ENCODE measurements at places on chromosomes 6 and 20.

DNA sequence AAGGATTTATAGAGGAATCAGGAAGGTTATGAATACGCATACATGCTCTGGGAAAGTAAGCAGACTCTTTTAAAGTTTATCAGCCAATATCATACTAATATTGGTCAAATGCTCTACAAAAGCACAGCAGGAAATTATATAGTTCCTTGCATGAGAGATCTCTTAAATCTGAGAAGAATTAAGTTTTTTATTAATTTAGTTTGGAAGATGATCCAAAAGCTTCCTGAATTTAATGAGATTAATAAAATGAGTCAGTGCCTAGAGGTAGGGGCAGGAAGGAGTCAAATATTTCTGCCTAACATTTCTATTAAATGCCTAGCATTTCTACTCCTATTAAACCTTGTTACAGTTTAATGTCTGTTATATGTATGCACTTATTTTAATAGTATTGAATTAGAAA lies 1608.2 kb downstream of the GRIK2 start:
- no peak for DNase-seq

DNA sequence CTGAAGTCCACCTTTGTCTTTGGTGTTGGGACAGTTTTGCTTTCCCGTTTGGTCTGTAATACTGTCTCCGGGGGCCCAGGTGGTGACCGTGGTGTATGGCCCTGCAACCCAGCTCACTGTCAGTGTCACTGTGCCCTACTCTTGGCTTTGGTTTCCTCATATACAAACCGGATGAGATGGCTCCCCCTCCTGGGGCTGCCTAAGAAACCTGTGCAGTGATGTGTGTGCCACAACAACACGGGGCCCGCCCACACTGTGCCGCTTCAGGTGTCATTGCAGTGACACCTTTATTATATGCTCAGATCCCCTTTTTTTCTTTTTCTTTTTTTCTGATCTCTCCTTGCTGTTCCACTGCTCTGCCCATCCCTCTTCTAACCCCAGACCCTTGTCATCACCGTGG lies 73.9 kb downstream of the RAMACL start:
- peak; percentile 58 for DNase-seq

DNA sequence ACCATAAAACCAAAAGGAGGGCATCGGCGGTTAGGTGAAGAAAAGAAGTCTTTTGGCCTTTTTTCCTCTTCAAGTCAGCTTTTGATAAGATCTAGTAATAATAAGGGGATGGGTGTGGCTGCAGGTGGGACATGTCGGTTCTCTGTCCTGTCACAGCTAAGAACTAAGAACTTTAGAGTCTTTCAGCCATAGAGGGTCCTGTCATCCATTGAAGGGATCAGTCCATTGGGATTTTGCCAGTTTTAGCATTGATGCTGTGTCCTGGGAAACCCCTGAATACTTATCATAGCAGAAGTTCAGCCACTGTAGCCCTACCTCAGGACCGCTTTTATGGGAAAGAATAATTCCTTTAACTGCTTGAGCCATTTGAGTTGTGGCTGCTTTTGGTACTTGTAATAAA lies 18.2 kb upstream of the SCP2D1 start:
- DNase-seq = no peak

- DNase-seq = no peak
Measured at GRCh38 chr6:148221196-148221979, 121.2 kb upstream of the SASH1 start.

- peak; percentile 79 for DNase-seq
Measured at GRCh38 chr20:64038565-64039292, 2.7 kb downstream of the C20orf204 start.

- peak; percentile 33 for DNase-seq
Measured at GRCh38 chr20:17431621-17432364, 99.4 kb downstream of the BFSP1 start.

DNA sequence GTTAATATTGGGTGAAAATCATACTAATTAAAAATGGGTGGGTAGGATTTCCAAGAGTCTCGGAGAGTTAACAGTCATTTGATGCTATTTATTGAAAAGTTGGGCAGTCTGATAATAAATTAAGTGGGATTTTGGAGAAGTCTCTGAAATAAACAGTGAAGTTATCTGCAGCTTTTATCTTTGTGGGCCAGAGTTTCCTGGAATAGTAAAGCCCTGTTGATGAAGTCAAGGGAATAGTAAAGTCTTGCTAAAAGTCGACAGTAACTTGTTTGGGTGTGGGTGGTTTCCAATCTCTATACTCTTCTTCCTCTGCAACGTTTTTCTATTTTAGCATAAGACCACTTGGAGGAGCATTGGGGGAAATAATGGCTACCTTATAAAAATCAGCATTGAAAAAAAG lies 493.6 kb downstream of the EPM2A start:
- no peak for DNase-seq

GRCh38 chr6:40500227-40500626 lies 86.9 kb downstream of the LRFN2 start:
- no peak for DNase-seq

- DNase-seq = no peak
Measured at GRCh38 chr6:10071631-10072220, 343.1 kb downstream of the TFAP2A start.

DNA sequence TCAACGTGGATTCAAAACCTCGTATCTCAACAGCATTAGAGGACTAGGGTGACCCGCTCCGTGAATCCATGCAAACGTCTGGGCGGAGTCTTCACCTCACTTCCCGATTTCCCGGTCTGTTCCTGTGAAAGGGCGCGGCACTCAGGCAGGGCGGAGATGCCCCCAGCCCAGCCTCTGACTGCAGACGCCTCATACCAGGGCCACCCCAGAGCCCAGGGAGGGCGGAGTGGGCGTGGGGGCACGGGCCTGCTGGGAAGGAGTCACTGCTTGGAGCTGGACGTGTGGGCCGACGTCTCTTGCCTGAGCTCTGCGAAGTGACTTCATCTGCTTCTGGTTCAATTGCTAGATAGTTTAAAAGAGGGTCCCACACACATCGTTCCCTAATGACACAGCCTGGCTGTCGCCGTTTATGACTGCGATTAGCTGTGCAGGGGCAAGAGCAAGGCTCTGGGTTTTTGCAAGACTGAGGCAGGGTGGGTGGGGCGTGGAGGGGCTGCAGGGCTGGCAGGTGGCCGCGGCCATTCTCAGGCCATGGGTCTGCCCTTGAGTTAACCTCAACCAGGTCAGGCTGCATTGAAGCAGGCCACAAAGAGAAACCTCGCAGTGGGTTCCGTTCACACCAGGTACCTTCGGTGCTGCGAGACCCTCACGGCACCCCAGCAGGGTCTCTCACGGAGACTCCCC lies 15.0 kb downstream of the SMOC2 start:
- DNase-seq = no peak

DNA sequence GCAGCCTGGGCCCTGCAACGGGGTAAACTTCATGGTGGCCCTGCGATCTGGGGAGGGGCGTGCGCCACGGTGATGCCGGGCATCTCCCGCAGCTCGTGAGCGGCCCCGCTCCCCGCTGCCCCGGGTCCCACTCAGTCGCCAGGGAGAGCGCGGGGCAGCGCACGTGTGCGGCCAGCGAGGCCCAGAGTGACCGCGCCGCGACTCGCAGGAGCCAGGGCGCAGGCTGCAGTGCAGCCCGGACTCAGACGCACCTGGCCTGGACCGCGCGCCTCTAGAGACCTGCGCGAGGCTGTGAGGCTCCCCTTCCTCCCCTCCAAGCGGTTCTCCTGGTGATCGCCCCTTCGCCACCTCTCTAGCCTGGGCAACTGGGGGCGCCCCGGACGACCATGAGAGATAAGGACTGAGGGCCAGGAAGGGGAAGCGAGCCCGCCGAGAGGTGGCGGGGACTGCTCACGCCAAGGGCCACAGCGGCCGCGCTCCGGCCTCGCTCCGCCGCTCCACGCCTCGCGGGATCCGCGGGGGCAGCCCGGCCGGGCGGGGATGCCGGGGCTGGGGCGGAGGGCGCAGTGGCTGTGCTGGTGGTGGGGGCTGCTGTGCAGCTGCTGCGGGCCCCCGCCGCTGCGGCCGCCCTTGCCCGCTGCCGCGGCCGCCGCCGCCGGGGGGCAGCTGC lies 652 bp downstream of the BMP6 start:
- no peak for DNase-seq

GRCh38 chr20:32681175-32682084 lies 7.7 kb upstream of the C20orf203 start:
- DNase-seq = no peak

DNA sequence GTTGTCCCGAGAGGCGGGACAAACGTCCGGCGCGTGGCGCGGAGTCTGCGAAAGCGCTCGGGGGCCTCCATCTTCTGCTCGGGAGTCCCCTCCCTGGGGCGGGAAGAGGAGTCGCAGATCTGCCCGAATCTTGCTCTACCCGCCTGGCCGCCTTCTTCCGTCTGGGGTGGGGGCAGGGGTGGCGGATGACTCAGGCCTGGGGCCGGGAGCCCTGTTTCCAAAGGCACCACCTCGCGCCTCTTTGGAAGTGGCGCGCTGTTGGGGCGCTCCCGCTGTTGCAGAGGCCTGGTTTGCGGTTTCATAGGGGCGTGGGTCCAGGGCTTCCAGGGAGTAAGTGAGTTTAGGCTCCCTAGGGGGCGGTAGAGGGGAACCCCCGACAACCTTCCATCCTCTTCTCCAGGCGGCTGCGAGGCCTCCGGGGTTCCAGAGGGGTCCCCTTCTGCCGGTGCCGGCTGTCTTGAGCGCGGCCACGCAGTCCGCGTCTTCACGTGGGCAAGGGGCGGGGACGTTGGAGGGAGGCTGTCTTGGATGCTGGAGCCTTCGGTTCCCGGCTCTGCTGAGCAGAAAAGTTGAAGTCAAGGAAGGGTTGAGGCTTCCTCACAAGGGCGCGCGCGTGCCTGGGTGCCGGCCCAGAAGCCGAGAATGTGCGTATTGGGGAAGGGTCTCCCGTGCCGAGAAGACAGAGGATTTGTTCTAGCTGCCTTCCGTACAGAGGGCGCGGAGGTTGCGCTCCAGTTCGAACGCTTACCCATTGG lies 2.6 kb upstream of the TFAP2C start:
- DNase-seq = no peak

DNA sequence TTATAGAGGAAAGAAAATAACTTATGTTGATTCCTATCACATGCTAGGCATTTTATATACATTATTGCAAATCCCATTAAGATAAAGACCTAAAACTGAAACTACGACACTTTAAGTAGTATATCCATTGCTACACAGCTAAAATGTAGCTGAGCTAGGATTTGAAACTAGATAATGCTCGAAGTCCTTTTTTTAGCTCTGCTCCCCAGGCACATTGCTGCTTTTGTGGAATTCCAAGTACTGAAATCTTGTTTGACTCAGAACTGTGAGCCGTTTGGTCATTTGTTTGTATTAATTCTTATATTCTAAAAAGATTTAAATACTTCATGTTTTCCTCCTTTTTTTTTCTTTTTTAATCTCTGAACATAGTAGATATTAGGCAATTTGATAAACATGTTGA lies 644.8 kb downstream of the HACE1 start:
- no peak for DNase-seq

GRCh38 chr6:41791984-41792383 lies 4.5 kb downstream of the TOMM6 start:
- no peak for DNase-seq

- no peak for DNase-seq
Measured at GRCh38 chr6:107699254-107699653, 124.9 kb downstream of the SCML4 start.

- DNase-seq = no peak
Measured at GRCh38 chr6:161198176-161198575, 75.7 kb downstream of the AGPAT4 start.

- DNase-seq = peak; percentile 28
Measured at GRCh38 chr20:20215976-20216727, 151.8 kb upstream of the INSM1 start.

GRCh38 chr6:40733290-40733689 lies 146.1 kb upstream of the LRFN2 start:
- DNase-seq = no peak

GRCh38 chr6:45933855-45934254 lies 81.8 kb downstream of the CLIC5 start:
- no peak for DNase-seq

DNA sequence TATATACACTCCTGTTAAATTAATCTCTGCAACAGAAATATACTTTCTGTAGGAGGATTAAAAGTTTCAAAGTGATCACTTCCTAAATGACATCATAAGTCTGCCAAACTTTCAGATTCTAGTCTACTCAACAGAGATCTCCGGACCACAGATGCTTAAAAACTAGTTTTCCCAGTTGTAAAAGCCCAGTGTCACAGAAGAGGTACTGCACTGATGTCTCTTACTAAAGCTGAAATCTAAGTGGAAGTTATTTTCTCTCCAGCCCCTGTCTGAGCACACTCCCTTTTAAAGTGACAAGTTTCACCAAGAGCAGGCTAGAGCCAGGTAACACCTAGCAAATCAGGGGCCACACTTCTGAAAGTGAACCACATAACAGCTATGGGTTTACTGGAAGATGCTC lies 71.6 kb upstream of the DST start:
- no peak for DNase-seq

DNA sequence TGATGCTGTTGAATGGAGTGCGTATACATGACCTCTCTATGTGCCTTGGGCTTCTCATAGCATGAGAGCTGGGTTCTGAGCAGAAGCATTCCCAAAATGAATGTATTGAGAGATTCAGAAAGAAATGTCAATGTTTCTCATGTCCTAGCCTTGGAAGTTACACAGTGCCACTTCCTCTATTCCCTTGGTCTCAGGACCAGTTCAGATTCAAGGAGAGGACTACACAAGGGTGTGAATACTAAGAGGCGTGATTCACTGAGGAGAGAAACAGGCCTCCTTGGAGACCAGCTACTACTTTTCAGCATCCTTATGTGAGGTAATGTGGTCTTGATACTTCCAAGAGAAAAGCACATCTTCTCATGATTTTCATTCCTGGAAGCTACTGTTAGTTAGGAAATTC lies 10.4 kb downstream of the PPARD start:
- no peak for DNase-seq

- DNase-seq = no peak
Measured at GRCh38 chr6:64301307-64302236, 666.0 kb downstream of the PHF3 start.

GRCh38 chr20:10925767-10926166 lies 252.0 kb upstream of the JAG1 start:
- no peak for DNase-seq

- DNase-seq = peak; percentile 39
Measured at GRCh38 chr6:89433252-89434149, 549 bp downstream of the ANKRD6 start.

DNA sequence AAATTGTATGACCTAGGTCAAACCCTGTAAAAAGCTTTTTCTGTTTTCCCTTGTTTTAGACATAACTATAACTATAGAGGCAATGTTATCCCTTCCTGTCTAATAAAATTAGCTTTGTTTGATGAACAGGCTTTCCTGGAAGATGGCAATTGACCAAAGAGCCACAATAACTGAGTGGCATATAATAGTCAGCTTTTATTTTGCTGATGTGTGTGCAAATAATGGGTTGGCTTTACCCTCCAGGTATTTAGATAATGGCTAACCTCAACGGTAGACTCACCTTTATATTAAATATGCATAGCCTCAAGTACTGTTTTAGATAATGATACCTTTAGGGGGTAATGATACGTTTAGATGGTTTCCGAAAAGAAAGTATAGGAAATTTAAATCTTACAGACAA lies 15.0 kb downstream of the TBXT start:
- no peak for DNase-seq

DNA sequence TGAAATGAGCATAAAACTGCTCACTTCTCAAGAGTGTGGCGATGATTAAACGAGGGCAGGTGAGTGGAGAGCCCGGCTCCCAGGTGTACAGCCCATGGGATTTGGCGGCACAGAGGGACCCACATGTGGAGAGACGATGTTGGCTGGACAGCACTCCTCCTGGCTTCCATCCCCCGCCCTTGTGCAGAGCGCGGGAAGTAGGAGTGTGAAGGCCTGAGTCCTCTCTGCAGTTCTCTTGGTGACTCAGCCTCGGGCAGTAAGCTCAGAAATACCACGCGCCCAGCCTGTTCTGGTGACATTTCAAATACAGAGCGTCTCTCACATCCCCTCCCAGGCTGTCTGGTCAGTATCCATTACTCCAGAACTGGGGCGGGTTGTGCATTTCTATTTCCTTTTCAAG lies 94.2 kb upstream of the SRSF6 start:
- DNase-seq = no peak
